Thoracic aorta (tissue), 2 donors: ENCODE measurements at places on chromosomes 2 and 18. TPM values are rescaled to one million over a fixed set of nuclear protein-coding genes. Genes with fewer than 3 reads are reported as not detected.

GRCh38 chr2:187208199-187208785, 239.8 kb downstream of the CALCRL start:
- H3K4me3 ChIP-seq, result no peak overlapping the region
- no peaks in the 10 kb centered on the region for H3K27me3 ChIP-seq
- no peaks in the 10 kb centered on the region for H3K36me3 ChIP-seq
- no peak for DNase-seq
- H3K4me1 ChIP-seq, result no peaks in the 10 kb centered on the region

DNA sequence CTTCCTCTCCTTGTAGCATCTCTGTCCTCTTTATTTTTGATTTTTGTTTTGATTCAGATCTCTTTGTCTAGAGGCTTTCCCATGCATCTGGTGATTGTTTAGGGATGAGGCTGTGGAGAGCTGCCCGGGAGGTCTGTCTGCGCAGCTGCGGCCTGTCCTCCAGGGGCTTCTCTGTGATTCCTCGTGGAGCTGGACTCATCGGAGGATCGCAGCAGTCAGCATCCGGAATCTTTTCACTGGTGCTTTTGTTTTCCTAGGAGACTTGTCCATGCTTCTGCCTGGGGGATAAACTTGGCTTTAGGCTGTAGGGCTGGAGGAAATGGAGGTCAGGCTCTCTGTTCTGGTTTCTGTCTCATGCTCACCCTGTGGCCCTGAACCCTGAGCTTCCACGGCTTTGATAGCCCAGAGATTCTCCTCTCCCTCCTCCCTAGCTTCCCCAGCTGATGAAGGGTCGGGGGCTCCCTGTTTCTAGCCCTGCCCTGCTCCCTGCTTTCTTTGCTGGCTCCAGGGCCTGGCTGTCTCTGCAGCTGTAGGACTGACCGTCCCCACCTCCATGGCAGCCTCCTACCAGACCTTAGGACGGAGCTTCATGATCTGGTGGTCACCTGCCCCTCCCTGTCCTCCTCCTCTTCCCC, 35.5 kb downstream of the ZNF532 start:
- H3K4me1 ChIP-seq, result peaks cover 63% of the 10 kb centered on the region
- H3K36me3 ChIP-seq, result peaks cover 7% of the 10 kb centered on the region
- H3K27ac ChIP-seq, result peak overlapping the region; percentile 45
- H3K27me3 ChIP-seq, result no peaks in the 10 kb centered on the region

- no peak overlapping the region for H3K4me3 ChIP-seq
- H3K36me3 ChIP-seq, result no peaks in the 10 kb centered on the region
- H3K27ac ChIP-seq, result no peak overlapping the region
- DNase-seq, result no peak
- H3K27me3 ChIP-seq, result no peaks in the 10 kb centered on the region
Measured at GRCh38 chr2:209988010-209988409, 14.4 kb upstream of the RPE start.

GRCh38 chr2:236970656-236971010, 115.1 kb upstream of the COPS8 start:
- no peak overlapping the region for H3K4me3 ChIP-seq
- no peaks in the 10 kb centered on the region for H3K36me3 ChIP-seq
- no peaks in the 10 kb centered on the region for H3K27me3 ChIP-seq
- H3K4me1 ChIP-seq, result no peaks in the 10 kb centered on the region

DNA sequence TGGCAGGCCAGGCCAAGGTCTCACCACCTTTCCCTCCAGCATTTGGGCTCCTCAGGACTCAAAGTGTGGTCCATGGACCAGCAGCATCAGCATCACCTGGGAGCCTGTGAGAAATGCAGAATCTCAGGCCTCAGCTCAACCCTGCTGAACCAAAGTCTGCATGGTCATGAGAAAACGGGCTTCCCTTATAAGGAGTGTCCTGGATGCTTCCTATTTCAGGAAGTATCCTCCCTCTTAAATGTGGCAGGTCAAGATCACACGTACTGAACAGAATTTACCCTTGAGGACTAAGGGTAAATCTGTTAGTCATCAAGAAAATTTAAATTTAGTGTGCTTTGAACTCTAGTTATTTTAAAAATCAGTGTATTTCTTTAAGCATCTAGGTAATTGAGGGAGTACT, 11.8 kb downstream of the CD8A start:
- no peaks in the 10 kb centered on the region for H3K4me1 ChIP-seq
- H3K27me3 ChIP-seq, result no peaks in the 10 kb centered on the region
- H3K4me3 ChIP-seq, result no peak overlapping the region
- no peak for DNase-seq
- H3K36me3 ChIP-seq, result peaks cover 15% of the 10 kb centered on the region

DNA sequence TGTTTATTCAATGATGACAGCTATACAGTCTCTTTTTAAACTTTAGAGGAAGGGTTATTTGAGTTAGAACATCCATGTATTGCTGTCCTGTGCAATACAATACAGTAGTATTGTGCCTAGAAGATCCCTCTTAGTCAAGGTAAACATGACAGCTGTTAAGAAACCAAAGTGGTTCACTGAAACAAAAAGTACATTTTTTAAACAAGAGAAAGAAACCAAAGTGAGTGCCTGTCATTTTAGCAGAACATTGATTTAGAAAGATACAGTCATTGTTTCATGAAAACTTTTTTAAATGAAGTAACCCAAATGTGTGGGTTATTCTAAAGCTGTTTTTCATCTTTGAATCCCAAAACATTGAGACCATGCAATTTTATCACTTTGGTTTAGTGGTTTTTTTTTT, 15.5 kb downstream of the ITPRID2 start:
- H3K36me3 ChIP-seq, result peaks cover 6% of the 10 kb centered on the region
- no peak for DNase-seq
- H3K4me1 ChIP-seq, result peaks cover 25% of the 10 kb centered on the region
- no peak overlapping the region for H3K4me3 ChIP-seq
- H3K27ac ChIP-seq, result no peak overlapping the region

DNA sequence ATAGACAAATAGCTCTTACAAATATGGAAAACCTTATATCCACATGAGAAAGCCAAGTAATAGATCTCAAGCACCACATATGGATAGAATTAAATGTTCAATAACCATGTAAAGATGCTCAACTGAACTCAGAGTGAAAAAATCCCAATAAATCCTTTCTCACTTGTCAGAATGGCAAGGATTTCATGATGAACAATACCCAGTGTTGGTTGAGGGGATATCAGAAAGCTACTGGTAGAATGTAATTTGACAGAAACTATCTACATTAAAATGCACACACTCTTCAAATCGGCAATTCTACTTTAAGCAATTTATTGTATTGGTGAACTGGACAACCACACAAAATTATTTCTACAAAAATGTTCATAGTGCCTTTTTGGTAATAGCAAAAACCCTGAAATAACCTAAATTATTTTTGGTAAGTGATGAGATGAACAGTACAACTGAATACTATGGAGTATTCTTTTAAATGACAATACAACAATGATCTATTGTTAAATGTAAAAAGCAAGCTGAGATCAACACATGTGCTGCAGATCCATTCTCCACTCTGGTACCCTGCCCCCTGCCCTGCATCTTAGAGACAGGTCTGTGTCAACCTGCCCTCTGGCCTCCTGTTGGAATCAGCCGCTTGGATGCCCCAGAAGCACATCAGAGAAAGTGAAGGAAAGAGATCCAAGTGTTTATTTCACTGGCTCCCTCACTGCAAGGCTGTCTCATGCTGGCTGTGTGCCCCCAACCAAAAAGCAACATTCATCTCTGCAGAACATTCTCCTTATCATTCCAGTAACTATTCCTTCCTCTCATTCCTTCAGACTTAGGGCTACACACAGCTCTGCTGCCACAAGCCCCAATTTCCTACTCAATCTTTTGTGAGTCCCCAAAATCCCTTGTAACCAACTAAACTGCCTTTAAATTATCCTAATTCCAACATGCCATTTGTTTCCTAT, 442.5 kb downstream of the LRATD1 start:
- no peaks in the 10 kb centered on the region for H3K27me3 ChIP-seq
- no peak for DNase-seq
- no peak overlapping the region for H3K4me3 ChIP-seq
- no peaks in the 10 kb centered on the region for H3K4me1 ChIP-seq
- no peak overlapping the region for H3K27ac ChIP-seq

- H3K4me1 ChIP-seq, result peaks cover 6% of the 10 kb centered on the region
Measured at GRCh38 chr2:54380670-54381069, 75.5 kb upstream of the SPTBN1 start.

FOXI3 gene
- total RNA-seq, result not detected

UCN gene
- not detected for total RNA-seq

CYTIP gene
- 4.5 TPM for total RNA-seq
